ENCODE measurements at places on chromosomes 11 and 22.

GRCh38 chr11:8747173-8747572, 64.6 kb downstream of the RPL27A start:
- DNase-seq, result no peak

DNA sequence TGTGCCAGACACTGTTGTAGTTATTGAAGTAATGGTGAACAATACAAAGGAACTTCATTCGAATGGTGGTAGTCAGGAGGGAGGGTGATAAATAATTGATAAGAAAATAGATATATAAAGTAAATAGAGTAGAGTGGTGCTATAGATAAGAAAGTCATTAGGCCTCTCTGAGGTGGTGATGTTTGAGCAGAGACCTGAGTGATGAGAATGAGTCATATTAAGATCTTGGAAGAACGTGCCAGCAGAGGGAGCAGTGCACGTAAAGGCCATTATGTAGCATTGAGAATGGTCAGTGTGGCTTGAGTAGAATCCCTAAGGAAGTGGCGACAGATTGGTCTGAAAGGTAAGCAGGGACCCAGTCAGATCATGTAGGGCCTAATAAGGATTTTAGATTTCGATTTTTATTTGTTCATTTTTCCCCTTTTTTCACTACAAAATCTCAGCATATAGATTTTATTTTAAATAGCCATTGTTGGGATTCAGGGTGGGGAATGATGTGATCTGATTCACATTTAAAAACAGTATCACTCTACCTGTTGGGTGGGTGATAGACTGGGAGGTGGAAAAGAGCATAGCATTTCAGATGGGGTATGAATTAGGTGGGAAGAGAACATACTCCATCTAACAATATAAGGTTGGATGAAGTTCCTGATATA, 44.7 kb downstream of the CCDC90B start:
- DNase-seq, result peak; percentile 55

DNA sequence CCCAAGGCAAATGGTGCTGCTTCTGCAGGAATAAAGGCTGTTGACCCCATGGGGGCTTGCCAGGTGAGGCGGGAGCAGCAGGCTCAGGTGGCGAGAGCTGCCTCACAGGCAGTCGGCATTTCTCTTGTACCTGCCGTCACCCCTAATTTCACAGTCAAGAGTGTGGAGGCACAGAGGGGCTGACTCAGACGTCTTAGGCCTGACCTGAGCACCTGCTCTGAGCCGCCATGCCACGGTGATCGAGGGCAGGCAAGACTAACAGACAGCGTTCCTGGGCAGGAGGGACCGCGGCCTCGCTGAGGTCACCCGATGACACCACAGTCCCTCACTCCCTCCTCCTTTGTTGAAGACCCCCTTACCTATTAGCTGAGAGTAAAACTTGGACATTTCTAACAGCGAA, 5.2 kb downstream of the ALG12 start:
- no peak for DNase-seq

DNA sequence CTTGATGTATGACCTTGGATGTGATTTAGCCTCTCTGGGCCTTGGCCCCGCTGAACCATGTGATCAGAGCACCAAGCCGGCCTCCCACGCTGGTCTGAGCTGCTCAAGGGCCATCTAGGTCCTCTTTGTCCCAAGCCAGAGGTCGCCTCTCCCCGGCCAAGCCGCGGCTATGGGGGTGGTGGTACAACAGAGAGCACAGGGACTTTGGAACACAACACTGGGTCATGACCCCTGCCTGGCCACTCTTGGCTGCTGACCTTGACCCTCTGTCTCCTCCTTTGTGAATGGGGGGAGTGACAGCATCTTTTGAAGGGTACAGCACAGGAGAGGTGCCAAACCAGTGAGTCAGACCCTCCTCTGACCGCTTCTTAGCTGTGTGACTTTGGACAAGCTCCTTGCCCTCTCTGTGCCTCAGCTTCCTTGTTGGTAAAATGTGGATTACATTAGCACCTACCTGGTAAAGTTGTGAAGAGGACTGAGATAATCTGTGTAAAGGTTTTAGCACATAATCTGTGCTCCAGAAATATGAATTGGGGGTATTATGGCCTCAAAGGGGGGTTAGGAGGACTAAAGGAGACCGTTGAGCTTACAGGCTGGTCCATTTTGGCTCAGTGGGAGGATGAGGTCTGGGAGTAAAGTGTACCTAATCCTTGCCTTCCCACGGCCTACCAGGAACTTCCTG, 4.7 kb downstream of the SCYL1 start:
- no peak for DNase-seq

DNA sequence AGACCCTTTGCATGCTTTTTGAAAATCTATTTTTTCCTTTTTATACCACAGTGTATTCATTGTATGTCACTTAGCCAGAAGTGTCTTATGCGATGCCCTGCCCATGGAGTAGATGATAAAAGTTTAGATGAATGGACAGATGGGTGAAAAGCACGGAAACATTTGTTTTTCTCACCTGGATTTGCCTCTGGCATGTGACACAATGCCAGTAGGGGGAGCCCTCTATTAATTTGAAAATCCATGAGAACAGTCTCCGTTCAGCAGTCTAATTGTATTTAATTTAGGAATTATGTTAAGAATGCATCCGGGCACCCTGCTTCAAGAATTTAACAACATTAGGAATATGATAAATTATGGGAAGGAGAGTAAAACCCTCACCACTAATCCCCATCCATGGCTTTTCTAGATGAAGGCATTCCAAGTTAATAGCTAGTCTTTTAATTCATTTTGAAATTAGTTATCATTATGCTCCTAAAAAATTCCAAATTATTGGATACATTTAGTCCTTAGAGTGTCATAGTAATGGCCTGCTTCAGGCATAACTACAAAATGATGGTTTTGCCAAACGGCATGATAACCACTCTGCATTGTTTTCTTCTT, 55.3 kb upstream of the ALKBH3 start:
- peak; percentile 46 for DNase-seq

- no peak for DNase-seq
Observed at GRCh38 chr11:17594686-17595192, 47.7 kb downstream of the OTOG start.

- no peak for DNase-seq
Observed at GRCh38 chr11:78203184-78203583, 14.5 kb downstream of the USP35 start.

DNA sequence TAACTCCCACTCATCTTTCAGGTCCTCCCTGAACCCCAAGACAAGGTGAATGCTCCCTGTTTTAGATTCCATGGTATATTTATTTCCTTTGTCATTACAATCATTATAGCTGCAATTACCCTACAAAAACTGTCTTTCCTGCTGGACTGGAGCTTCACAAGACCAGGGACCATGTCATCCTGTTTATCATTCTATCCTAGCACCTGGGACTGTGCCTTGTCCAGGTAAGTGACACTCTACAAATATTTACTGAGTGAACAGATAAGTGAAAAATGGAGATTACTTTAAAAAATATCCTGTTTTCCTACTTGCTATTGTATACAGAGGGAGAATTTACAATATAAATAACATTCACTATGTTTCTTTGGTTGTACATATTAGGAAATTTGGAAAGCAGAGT, 22.5 kb upstream of the ELF5 start:
- no peak for DNase-seq

DNA sequence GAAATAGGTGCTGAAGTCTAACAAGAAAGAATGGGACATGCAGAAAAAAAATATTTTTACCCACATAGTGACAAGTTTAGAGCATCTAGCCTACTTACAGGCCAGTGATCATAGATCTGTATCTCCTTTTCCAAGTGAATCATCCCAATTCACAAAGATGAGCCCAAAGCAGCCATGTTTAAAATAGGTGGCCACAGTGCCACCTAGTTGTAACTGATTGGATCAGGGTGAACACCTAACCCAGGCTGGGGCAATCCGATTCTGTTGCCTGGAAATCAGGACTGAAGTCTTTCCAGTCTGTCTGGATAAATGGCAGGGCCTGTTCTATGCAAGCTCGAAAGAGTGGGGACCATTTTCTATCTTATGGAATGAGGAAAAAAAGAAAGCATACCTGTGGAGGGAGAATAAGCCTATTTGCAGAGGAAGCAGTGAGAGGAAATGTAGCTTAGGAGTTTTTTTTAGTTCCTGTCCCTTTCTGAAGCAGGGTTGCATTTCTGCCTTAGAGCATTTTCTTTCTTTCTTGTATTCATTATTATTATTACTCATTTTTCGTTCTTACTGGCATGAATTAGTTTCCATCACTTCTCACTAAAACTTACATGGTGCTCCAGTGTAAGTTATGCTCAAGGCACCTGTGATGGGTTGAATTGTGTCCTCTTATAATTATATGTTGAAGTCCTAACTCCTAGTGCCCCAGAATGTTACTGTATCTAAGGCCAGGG, 113.2 kb upstream of the RAG2 start:
- no peak for DNase-seq

- no peak for DNase-seq
Observed at GRCh38 chr11:36360318-36360717, 64.2 kb downstream of the PRR5L start.

DNA sequence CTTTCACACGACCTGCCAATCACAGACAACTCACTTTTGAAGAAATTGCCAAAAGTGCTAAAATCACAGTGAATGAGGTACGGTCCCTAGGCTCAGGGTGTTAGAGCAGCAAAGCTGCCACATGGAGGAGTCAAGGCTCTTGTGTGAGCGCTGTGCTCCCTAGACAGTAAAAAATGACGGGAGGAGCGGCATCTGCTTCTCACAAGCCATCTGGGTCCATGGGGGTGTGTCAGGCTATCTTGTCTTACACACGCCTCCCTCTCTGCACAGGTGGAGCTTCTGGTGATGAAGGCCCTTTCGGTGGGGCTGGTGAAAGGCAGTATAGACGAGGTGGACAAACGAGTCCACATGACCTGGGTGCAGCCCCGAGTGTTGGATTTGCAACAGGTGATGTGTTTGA, 14.8 kb downstream of the PSMD13 start:
- no peak for DNase-seq

DNA sequence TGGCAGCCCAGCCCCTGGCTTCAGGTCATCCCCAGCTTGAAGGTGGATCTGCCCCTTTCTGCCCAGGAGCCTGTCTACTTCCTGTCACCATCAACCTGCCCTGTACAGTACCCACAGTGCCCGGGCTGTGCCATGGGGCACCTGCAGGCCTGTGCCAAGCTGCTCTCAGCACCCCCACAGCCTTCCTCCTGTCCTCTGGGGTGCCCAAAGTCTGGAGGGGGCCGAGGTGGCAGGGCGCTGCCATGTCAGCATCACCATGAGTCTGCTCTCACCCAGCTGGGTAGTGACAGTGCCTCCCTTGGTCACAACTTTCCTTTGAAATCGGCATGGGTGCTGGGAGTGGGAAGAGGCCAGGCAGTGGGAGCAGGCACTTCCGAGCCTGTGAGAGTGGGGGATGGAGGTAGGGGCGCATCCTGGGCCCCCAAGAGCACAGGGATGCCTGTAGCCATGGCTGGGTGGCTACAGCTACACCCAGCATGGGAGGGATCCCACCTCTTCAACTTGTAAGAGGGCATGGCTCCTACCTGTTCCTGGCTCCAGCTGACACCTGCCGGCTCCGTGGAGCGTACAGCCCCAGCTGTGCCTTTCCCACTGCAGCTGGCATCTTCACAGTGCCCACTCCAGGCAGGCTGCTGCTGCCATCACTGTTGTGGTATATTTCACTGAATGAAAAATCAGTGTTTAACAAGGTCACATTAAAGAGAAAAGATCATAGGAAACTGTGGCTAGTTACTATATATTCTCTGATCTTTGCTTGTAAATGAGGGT, 42.9 kb downstream of the RNF169 start:
- DNase-seq, result no peak

- DNase-seq, result no peak
Observed at GRCh38 chr11:79043726-79044125, 397.1 kb downstream of the TENM4 start.

DNA sequence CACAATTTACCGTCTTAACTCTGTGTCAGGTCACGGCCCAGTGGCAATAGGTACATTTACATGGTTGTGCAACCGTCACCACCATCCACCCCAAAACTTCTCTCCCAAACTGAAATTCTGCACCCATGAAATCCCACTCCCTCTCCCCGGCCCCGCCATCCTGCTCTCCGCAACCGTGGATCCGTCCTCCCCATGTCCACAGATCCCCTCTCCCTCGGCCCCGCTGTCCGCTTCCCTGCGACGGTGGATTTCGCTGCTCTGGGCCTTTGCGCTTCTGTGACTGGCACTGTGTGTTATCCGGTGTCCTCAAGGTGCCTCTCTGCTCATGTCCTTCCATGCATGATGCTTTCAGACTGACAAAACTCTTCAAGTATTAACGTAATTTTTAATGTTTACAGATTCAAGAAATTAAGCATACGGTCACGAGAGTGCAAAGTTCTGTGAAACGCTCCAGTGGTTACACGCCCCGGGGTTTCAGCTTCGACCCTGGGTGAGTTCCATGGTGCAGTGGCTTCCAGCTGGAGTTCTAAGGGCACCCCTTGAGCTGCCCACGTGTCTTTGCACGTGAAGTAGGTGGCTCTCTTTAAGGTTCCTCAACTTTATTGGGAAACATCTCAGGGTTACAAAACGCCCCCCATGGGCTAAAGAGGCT, 76.4 kb downstream of the KCNQ1 start:
- no peak for DNase-seq

DNA sequence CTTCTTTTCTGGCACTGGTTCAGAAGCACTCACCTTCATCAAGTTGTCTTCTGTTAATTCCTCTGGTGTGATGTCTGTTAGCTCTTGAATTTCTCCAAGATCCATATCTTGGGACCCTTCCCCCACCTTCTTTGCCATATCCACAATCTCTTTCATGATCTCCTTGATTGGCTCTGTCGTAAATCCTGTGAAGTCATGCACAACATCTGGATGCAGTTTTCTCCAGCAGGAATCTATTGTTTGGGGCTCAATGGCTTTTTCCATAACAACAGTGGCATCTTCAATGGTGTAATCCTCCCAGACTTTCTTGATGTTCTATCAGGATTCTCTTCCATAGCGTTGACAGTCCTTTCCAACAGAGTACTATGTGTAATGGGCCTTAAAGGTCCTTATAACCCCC, 96.9 kb downstream of the CSTPP1 start:
- DNase-seq, result no peak

DNA sequence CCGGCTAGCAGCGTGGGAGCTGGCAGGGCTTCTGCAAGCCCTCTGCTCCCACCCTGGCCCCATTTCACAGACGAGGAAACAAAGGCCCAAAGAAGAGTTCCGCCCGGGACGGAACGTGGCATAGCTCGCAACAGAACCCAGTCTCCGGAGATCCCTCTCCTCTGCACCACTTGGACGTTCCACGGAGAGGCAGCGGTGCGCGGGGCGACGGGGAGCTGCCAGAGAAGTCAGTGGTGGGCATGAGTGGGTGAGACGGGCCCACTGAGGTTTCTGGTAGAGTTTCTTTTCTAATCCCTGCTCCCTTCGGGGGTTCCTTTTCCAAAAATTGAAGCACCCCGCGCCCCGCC, 554 bp upstream of the NECTIN1 start:
- DNase-seq, result no peak

GRCh38 chr11:117625237-117625636, 171.8 kb downstream of the DSCAML1 start:
- no peak for DNase-seq

DNA sequence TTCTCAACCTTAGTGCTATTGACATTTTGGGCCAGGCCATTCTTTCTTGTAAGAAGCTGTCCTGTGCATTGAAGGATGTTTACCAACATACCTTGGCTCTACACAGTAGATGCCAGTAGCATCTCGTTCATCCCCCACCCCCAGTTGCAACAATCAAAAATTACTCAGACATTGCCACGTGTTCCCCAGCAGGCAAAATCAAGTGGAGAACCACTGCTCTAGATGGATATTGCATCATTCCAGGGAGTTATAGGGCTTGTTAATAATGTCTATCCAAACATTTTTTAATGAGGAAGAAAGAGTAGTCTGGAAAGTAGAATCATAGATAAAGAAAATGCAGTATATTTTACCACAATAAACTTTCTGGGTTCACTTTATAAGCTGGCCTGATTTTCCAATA, 64.1 kb downstream of the PRMT3 start:
- DNase-seq, result peak; percentile 10

Data from GM03348 (cell line).